ENCODE measurements at places on chromosomes 5 and 9.

DNA sequence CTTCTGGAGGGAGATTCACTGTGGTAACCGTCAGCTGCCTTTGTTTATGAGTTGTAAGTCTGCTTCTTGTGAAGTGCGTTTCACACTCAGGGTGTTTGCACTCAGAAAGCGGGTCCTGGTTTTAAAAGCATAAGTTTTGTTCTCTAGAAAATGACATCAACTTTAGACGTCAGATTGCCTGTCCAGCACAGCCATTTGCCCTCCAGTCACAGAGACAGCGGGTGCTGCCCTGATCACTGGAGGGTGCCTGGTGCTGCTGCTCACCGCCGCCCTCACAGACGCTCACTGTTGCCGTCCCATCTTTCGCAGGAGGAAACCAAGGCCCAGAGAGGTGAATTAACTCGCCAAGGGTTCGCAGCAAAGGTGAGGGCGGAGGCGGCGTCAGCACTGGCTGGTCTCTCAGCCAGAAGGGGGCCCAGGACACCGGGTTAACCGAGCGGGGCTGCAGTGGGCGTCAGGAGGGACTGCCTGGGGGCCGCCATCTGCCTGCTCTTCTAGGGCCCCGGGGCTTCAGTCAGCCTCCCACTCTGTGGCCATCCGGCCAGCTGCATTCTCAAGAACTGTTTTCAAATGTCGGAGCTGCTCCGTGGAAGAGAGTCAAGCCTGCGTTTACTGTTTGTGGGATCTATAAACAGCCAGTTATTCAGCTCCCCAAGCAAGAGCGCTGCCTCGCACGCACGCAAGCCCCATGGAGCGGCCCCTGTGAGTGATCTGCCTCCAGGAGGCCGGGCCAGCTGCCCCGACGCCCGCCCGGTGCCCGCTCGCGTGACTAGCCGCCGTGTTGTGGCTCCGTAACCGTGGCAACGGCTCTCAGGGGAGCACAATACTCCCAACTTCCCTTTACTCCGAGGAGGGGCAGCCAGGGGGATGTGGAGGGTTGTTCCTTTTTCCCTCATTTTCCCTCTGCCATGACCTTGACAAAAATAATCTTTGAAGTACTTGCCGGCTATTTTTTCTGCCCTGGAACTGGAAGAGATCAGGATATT lies 43.4 kb upstream of the EXOC3 start:
- DNase-seq = no peak

DNA sequence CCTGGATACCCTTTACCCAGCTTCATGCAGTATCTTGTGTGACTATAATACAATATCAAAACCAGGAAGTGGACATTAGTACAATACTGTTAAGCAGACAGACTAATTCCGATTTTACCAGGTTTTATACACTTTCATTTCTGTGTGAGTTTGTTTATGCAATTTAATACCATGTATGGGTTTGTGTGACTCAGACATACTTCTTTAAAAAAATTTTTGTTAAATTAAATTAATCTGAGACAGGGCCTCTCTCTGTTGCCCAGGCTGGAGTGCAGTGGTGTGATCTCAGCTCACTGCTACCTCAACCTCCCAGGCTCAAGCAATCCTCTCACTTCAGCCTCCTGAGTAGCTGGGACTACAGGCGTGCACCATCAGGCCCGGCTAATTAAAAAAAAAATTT lies 156.8 kb downstream of the GAPVD1 start:
- DNase-seq = no peak

DNA sequence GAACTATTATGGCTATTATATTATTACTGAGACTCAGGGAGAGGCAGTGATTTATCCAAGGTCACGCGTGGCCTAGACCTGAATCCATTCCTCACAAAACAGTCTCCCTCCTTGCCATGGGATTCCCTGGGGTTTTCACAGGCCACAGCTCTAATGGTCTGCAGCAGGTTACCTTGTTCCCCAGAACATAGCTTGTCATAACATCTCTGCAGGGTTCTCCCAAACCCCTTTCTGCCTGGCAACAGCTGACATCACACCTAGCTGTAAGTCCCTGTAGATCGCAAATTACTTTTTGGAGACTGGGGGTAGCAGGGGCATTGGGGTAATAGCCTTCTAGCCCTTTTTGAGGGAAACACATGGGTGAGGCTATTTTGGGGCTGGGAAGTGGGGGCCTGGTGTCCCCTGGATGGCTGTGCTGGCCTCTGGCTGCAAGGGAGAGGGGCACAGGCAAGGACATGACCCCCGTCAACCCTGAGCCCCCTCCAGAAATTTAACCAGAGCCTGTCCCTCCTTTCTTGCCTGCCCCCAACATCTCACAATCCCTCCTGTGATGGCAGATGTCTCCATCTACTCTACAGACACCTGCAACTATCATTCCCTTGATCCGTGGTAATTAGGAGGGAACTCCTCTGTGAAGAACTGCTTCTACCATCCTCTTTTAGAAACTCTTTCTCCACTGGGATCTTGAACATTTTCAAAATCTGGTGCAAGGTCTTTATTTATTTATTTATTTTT lies 1.3 kb downstream of the CD74 start:
- peak; percentile 26 for DNase-seq

- peak; percentile 19 for DNase-seq
These were observed 9.1 kb downstream of the EGFL7 start for GRCh38 chr9:136671646-136672430.

DNA sequence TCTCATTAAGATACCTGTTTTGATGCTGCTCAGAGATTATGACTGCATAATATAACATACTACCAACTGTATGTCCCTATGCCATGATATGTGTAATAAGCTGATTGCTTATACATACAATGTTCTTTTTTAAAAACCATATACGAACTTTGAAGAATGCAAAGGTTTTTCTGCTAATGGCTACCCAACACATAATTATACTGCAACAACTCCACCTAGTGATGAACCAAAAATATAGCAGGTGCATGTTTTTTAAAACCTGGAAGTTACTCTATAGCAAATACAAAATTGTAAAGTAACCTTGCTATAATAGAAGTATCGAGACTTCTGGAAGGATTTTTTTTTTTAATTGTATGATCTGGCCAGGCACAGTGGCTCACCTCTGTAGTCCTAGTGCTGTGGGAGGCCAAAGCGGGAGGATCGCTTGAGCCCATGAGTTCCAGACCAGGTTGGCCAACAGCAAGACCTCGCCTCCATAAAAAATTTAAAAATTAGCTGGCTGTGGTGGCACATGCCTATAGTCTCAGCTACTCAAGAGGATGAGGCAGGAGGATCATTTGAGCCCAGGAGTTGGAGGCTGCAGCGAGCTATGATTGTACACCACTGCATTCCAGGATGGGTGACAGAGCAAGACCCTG lies 49.1 kb downstream of the HOMER1 start:
- no peak for DNase-seq
